ENCODE measurements at places on chromosomes 2 and 18.
A peak's percentile ranks its signal among the peaks of the same experiment; 100 is the strongest.

DNA sequence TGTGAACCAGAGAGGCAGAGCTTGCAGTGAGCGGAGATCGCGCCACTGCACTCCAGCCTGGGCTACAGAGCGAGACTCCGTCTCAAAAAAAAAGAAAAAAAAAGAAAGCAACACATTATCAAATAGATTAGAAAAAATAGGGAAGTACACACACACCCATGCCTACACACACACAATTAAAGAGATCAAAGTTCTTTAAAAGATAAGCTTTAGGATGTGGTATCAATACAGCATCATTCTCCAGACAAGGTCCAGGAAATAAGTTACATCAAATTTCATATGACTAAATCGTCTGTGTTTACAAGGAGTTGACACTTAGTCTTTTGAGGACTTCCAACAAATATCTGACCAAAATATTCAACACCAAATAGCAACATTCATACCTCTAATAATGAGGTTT lies 25.7 kb downstream of the PGAP1 start:
- no peak for DNase-seq

- peak; percentile 6 for DNase-seq
Observed at GRCh38 chr2:170146784-170147183, 31.2 kb upstream of the MYO3B start.

DNA sequence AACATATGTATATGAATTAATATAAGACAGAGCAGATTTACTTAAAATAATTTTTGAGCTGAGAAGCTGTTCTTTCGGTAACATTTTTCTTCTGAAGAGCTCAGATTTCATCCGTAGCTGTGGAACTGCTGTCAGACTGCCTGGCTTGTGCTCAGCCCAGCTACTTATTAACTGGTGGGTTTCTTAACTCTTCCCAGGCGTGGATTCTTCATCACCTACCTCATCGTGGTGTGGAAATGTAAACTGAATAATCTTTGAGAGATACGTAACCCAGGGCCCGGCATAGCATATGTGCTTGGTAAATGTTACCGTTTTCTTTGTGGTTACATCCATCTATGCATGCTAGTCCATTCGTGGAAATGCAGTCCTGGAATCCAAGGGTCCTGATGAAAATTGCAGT lies 145.0 kb downstream of the MCFD2 start:
- no peak for DNase-seq

- peak; percentile 59 for DNase-seq
Observed at GRCh38 chr18:7926526-7926925, 359.4 kb downstream of the PTPRM start.

- no peak for DNase-seq
Observed at GRCh38 chr2:37091873-37092272, 7.6 kb downstream of the GPATCH11 start.

Data from NCI-H774 (cell line).